IMR-90 (cell line): ENCODE measurements at places on chromosomes 2 and 18.

DNA sequence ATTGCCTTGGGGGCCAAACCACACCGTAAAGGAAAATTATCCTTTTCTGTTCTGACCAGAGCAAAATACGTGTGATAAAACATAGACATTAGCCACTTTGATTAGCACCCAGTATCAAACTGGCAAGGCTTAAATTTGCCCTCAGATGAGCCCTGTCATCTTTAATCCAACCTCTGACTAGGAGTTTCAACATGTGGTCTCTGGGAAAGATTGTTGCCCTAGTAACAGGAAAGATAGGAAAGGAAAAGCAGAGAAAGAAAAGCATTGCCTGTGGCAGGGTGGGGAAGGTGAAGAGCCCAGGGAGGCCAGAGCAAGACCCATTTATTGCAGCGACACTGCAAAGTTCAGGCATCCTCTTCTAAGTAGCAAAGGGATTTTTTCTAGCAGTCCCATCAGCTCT is 181.5 kb upstream of the SCN7A start:
- H3K27me3 ChIP-seq, result no peaks in the 10 kb centered on the region
- H3K4me3 ChIP-seq, result no peak overlapping the region
- H3K36me3 ChIP-seq, result no peaks in the 10 kb centered on the region
- no peak overlapping the region for H3K27ac ChIP-seq

DNA sequence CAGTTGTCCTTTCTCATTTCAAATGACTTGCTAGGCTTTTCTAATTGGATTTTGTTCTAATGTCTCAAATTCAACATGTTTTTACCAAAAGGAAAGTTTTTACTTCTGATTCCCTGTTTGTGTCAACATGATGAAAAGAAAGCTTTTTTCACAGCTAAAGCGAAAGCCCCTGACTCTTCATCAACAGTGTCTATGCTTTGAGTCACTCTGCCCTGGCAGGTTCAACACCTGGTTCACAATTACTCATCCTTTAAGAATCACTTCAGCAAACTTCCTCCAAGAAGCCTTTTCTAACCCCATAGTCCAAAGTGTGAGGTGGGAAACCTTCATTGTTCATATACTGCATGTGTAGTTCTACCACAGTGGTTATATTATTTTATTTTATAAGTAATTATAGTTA is 7.6 kb upstream of the DSG2 start:
- H3K27ac ChIP-seq, result no peak overlapping the region
- H3K27me3 ChIP-seq, result no peaks in the 10 kb centered on the region
- H3K4me1 ChIP-seq, result 0 out of 2 replicates have a peak, but pooled peaks cover 2% of the 10 kb centered on the region
- H3K36me3 ChIP-seq, result no peaks in the 10 kb centered on the region
- DNase-seq, result no peak
- no peak overlapping the region for H3K4me3 ChIP-seq

- no peak overlapping the region for H3K4me3 ChIP-seq
- no peak overlapping the region for H3K27ac ChIP-seq
- H3K27me3 ChIP-seq, result no peaks in the 10 kb centered on the region
- DNase-seq, result no peak
- no peaks in the 10 kb centered on the region for H3K36me3 ChIP-seq
- H3K4me1 ChIP-seq, result no peaks in the 10 kb centered on the region
Observed at GRCh38 chr2:3914241-3914640, 210.9 kb downstream of the DCDC2C start.

- no peak overlapping the region for H3K27ac ChIP-seq
- DNase-seq, result no peak
- H3K4me1 ChIP-seq, result no peaks in the 10 kb centered on the region
- no peak overlapping the region for H3K4me3 ChIP-seq
Observed at GRCh38 chr18:8063733-8064132, 496.6 kb downstream of the PTPRM start.

DNA sequence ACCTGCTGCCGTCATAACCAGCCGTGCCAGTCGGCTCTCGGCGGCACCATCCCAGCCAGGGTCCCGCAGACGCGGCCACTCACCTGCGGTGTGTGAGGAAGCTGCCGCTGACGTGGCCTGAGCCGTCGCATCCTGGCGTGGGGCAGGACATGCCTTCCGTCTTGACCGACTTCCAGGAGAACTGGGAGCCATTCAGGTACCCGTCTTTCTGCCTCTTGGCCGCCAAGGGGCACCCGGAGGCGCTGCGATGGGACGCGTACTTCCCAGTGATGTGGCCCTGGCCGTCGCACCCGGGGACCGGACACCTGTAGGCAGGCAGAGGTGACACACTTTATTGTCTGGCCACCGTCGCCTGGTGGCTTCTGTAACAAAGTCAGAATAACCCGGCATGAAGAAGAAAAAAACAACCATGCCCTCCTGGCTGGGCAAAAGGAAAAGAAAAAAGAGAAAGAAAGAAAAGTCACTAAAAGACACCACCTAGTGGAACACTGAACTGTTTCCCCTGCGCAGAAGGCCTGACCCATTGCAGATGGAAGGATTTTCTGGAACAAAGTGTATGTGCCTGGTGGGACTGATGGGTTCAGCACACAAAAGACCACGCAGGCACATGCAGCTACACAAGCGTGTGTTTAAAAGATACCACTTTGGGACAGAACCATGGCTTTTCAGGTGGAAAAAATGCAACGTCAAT is 94.9 kb upstream of the PXDN start:
- H3K36me3 ChIP-seq, result no peaks in the 10 kb centered on the region
- peaks cover 4% of the 10 kb centered on the region; the same call in 1 of the 2 replicates for H3K27me3 ChIP-seq
- H3K4me1 ChIP-seq, result no peaks in the 10 kb centered on the region; the same call in 1 of the 2 replicates
- H3K4me3 ChIP-seq, result no peak overlapping the region
- no peak overlapping the region for H3K27ac ChIP-seq
- no peak for DNase-seq

GRCh38 chr2:88190808-88191721 is 20.9 kb downstream of the THNSL2 start:
- no peaks in the 10 kb centered on the region for H3K36me3 ChIP-seq
- H3K27ac ChIP-seq, result no peak overlapping the region
- H3K4me1 ChIP-seq, result no peaks in the 10 kb centered on the region

DNA sequence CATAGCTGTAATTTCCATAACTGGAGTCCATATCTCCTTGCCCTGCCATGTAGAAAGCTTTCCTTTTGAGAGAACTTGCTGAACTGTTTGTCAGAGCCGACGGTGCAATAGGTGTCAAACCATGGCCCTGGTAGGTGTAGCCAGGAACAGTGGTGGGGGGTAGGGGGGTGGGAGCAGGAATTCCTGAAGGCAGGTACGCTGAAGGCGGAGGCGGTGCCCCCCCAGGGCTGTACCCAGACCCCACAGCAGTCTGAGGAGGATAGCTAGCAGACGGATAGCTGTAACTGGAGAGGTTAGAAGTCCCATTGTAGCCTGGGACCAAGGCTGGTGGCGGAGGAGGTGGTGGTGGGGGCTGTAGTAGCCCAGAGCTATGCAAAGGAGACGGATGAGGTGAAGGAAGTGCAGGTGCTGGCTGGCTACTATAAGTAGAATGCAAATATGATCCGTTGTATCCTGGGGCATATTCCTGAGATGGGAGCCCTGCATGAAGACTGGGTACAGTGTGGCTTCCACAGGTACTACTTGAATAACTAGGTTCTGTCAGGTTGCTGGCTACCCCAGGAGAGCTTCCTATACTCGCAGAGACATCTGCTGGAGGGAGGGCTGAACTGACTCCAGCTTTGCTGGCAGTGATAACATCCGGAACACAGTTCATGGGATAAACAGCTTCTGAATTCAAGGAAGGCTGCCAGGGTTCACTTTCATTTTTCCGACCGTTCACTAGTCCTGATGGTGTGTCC is 124.8 kb downstream of the FIGN start:
- no peak overlapping the region for H3K27ac ChIP-seq
- H3K4me3 ChIP-seq, result no peak overlapping the region
- H3K27me3 ChIP-seq, result no peaks in the 10 kb centered on the region
- DNase-seq, result no peak
- H3K36me3 ChIP-seq, result peaks cover 5% of the 10 kb centered on the region; the same call in 1 of the 2 replicates

DNA sequence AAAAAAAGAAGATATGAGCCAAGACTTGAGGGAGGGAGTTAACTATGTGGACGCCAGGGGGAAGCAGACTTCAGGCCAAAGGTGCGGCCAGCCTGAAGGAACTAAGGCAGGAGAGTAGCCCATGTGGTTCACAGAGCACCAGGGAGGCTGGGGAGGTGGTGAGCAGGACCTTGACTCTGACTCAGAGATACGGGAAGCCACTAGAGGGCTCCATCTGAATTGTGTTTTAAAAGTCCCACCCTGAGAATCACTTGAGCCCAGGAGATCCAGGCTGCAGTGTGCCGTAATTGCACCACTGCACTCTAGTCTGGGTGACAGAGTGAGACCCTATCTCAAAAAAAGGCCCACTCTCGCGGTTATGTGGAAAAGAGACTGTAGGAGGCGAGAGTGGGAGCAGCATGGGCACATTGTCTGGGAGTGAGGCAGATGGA is 12.3 kb downstream of the CEP192 start:
- peak; percentile 80 for DNase-seq
- H3K27me3 ChIP-seq, result no peaks in the 10 kb centered on the region
- no peak overlapping the region for H3K4me3 ChIP-seq
- peaks cover 1% of the 10 kb centered on the region for H3K36me3 ChIP-seq
- no peak overlapping the region for H3K27ac ChIP-seq

DNA sequence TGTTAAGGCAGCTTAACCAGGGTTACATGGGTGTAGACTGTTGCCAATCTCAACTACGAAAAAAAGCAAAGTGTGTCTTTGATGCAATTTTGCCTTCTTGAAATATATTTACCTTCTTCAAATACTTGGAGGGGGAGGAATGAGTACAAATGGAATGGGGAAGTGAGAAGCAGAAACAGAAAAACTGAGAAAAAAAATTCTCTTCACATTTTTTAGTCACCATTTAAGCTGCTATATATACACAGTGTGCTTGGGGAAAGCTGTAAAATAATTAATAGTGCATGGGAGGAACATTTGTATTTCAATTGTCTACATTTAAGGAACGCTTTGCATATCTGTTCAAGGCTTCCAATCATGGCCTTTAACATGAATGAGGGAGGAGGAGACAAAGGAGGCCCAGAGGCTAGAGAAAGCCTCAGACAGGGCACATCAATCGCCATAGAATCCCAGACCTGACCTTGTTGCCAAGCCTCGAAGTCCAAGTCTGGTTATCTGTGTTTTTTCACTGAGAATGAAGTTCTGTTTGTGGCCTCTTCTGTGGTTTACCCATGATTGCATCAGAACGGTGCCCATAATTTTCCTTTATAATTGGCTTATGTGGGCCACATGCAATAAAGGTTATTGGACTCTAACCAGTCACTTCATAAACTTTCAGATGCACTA is 158.6 kb downstream of the PIK3C3 start:
- H3K4me3 ChIP-seq, result no peak overlapping the region
- H3K27ac ChIP-seq, result peak overlapping the region; percentile 58; the same call in 1 of the 2 replicates
- peaks cover 4% of the 10 kb centered on the region for H3K4me1 ChIP-seq

DNA sequence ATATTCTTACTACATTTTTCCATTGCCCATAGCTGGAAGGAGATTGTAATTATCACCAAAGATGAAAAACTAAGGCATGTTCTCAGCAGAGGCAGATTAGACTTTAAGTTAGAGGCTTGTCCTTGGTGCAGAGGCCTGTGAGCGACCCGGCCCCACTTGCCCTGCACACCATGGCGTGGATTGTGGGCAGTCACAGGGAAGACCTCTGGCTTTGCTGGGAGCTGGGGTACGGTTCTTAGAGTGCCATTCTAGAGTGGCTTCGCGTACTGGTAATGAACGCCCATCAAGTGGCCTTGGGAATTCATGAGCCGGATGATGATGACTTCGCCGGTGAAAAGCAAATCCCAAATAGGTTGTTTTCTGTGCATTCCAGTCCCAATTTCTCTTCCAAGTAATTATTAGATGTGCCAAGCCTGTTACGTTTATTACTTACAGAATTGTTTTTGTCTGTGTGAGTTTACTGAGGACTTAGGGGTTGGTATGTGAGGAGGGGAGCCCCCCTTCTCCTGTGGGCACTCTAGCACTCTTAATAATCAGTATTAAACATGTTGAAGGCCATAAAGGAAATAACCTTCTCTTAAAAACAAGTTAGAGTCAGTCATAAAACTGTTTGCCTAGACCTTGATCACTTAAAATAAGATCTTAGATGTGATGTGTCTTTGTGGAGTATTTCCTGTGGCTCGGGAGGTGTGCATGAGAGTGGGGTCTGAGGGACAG is 90.6 kb downstream of the LDLRAD4 start:
- no peak for DNase-seq
- no peak overlapping the region for H3K4me3 ChIP-seq
- no peak overlapping the region for H3K27ac ChIP-seq
- H3K36me3 ChIP-seq, result no peaks in the 10 kb centered on the region
- no peaks in the 10 kb centered on the region for H3K4me1 ChIP-seq
- no peaks in the 10 kb centered on the region for H3K27me3 ChIP-seq

- 0 out of 2 replicates have a peak, but pooled peaks cover 1% of the 10 kb centered on the region for H3K4me1 ChIP-seq
- no peak overlapping the region for H3K4me3 ChIP-seq
- no peaks in the 10 kb centered on the region for H3K36me3 ChIP-seq
- DNase-seq, result peak; percentile 45
- H3K27ac ChIP-seq, result no peak overlapping the region
Observed at GRCh38 chr18:10329101-10329500, 125.3 kb upstream of the APCDD1 start.

DNA sequence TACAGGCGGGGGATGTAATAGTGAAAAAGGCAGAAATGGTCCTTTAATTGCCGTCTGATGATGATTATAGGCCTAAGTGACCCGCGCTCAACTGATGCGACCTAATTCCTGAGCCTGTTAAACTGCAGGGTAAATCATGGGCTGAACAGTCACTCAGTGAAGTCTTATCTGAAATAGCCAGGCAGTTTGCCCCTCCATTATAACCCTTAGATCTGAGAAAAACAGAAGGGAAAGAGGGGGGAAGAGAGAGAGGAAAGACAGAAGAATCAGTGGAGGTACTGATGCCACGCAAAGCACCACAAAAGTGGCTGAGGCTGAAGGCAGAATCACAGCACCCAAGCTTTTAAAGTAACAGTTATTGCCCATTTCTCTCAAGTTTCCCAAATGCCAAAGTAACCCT is 73.1 kb upstream of the DNMT3A start:
- no peaks in the 10 kb centered on the region for H3K36me3 ChIP-seq
- H3K27me3 ChIP-seq, result no peaks in the 10 kb centered on the region
- no peak overlapping the region for H3K4me3 ChIP-seq
- H3K27ac ChIP-seq, result no peak overlapping the region

GRCh38 chr18:28099237-28099636 is 77.7 kb downstream of the CDH2 start:
- H3K4me3 ChIP-seq, result no peak overlapping the region
- DNase-seq, result peak; percentile 43
- H3K27ac ChIP-seq, result no peak overlapping the region

- H3K27ac ChIP-seq, result no peak overlapping the region
- H3K4me1 ChIP-seq, result no peaks in the 10 kb centered on the region
- no peaks in the 10 kb centered on the region for H3K27me3 ChIP-seq
- H3K4me3 ChIP-seq, result no peak overlapping the region
- DNase-seq, result no peak
Observed at GRCh38 chr2:232210306-232210705, 168.2 kb upstream of the ALPP start.

DNA sequence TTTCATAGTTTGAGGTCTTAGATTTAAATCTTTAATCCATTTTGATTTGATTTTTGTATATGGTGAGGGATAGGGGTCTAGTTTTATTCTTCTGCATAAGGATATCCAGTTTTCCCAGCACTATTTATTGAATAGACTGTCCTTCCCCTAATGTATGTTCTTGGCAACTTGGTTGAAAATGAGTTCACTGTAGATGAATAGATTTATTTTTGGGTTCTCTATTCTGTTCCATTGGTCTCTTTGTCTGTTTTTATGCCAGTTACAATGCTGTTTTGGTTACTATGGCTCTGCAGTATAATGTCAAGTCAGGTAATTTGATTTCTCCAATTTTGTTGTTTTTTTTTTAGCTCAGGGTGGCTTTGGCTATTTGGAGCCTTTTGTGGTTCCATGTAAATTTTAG is 5.9 kb downstream of the FAM171B start:
- no peaks in the 10 kb centered on the region for H3K36me3 ChIP-seq
- H3K27me3 ChIP-seq, result no peaks in the 10 kb centered on the region
- DNase-seq, result no peak
